Right lobe of liver (tissue), 6 donors: ENCODE measurements at places on chromosomes 6 and 20. TPM values are rescaled to one million over a fixed set of nuclear protein-coding genes. Genes with fewer than 3 reads are reported as not detected.

Gene DAAM2
- total RNA-seq, result 1.6 TPM

Gene BRD2
- total RNA-seq, result 71.7 TPM

Gene NHSL1
- total RNA-seq, result 19.8 TPM

Gene C6orf141
- total RNA-seq, result 1.1 TPM

Gene METTL24
- total RNA-seq, result 0.37 TPM

Gene AGER
- 2.1 TPM for total RNA-seq

Gene SLC17A3
- total RNA-seq, result 22.2 TPM

Gene LGSN
- total RNA-seq, result not detected

Gene POU3F2
- total RNA-seq, result not detected

Gene BCAS1
- total RNA-seq, result 0.07 TPM

Gene LPA
- 194 TPM for total RNA-seq

- no peak overlapping the region for H3K4me3 ChIP-seq
- H3K27me3 ChIP-seq, result no peaks in the 10 kb centered on the region
- H3K36me3 ChIP-seq, result no peaks in the 10 kb centered on the region
Observed at GRCh38 chr6:169795196-169795595, 43.8 kb downstream of the ERMARD start.

DNA sequence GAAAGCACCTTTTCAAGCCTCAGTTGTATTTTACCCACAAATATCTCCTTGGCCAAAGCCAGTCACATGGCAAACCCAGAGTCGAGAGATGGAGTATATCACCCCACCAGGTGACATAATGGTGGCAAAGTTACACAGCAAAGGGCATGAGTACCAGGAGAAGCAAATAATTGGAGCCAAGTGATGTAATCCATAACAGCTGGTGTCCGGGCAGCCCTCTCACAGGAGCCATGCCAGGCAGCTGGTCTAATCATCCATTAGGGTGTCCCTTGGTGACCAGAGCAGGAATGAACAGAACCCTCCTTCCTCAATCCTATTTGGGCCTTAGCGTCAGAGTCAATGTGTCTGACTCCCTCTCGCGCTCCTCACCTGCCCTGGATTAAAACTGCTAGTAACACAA lies 272.1 kb downstream of the LRFN2 start:
- H3K4me1 ChIP-seq, result peaks cover under 1% of the 10 kb centered on the region
- no peak overlapping the region for H3K27ac ChIP-seq
- H3K36me3 ChIP-seq, result no peaks in the 10 kb centered on the region

DNA sequence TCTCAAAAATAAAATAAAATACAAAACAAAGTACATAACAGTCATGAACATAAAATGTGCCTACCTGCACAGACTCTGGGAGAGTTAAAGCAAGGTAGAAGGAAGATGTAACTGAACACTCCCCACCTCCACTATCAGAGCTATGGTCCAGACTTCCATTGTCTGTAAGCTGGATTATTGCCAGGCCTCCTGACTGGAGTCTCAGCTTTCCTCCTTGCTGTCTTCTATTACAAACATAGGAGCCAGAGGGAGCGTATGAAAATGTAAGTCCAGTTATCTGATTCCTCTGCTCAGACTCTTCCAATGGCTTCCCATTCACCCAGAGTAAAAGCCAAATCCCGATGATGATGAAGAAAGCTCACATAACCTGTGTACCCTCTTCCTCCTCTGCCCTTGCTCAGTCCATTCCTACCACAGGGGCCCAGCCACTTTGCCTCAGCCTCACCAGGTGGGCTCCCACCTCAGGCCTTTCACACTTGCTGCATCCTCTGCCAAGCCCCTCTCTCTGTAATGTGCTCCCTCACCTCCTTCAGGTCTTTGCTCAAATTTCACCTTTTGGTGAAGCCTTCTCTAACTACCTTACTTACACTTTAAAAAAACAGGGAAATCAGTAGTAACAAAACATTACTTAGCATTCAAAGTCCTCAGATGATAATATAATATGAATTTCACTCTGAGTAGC lies 194.1 kb downstream of the RIMS1 start:
- no peak for DNase-seq
- H3K27me3 ChIP-seq, result no peaks in the 10 kb centered on the region
- H3K27ac ChIP-seq, result no peak overlapping the region
- H3K36me3 ChIP-seq, result no peaks in the 10 kb centered on the region
- no peak overlapping the region for H3K4me3 ChIP-seq

GRCh38 chr6:127618729-127619128 lies 41.8 kb downstream of the C6orf58 start:
- no peaks in the 10 kb centered on the region for H3K27me3 ChIP-seq
- H3K4me3 ChIP-seq, result no peak overlapping the region
- no peaks in the 10 kb centered on the region for H3K4me1 ChIP-seq

DNA sequence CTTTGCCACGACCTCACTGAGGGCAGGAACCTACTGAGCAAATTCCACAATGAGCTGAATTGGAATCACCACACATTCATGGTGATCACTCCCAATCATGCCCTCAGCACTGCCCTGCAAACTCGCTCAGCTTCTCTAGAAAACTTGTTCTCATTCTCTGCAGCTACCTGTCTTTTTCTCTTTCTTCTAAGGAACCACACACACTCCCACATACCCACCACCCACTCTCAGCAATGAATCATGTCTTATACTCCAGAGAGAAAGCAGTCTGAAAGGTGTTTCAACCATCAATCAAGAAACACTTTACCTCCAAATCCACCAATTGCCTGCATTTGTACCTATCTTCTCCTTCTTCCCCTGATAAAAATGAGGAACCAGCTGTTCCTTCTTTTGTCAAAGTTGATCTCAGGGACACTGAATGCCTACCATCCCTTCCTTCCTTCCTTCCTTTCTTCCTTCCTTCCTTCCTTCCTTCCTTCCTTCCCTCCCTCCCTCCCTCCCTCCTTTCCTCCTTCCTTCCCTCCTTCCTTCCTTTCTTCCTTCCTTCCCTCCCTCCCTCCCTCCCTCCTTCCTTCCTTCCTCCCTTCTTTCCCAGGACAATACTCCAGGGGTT lies 84.6 kb upstream of the SGK1 start:
- no peaks in the 10 kb centered on the region for H3K36me3 ChIP-seq
- no peak for DNase-seq
- no peaks in the 10 kb centered on the region for H3K4me1 ChIP-seq

GRCh38 chr6:155801046-155801445 lies 345.4 kb upstream of the NOX3 start:
- no peaks in the 10 kb centered on the region for H3K4me1 ChIP-seq
- no peak overlapping the region for H3K27ac ChIP-seq
- DNase-seq, result no peak
- no peak overlapping the region for H3K4me3 ChIP-seq
- H3K36me3 ChIP-seq, result no peaks in the 10 kb centered on the region

GRCh38 chr20:60136645-60137401 lies 178.6 kb downstream of the CDH26 start:
- DNase-seq, result no peak
- H3K36me3 ChIP-seq, result no peaks in the 10 kb centered on the region
- H3K27ac ChIP-seq, result no peak overlapping the region

GRCh38 chr6:56314683-56315523 lies 67.5 kb upstream of the COL21A1 start:
- H3K4me1 ChIP-seq, result no peaks in the 10 kb centered on the region
- no peaks in the 10 kb centered on the region for H3K36me3 ChIP-seq
- no peaks in the 10 kb centered on the region for H3K27me3 ChIP-seq
- no peak overlapping the region for H3K27ac ChIP-seq
- H3K4me3 ChIP-seq, result no peak overlapping the region
- DNase-seq, result no peak

- no peaks in the 10 kb centered on the region for H3K4me1 ChIP-seq
- H3K36me3 ChIP-seq, result no peaks in the 10 kb centered on the region
Observed at GRCh38 chr20:61760731-61761130, 304.9 kb downstream of the TAF4 start.

- no peaks in the 10 kb centered on the region for H3K27me3 ChIP-seq
- DNase-seq, result peak; percentile 49
- H3K4me3 ChIP-seq, result no peak overlapping the region
- no peak overlapping the region for H3K27ac ChIP-seq
- no peaks in the 10 kb centered on the region for H3K4me1 ChIP-seq
Observed at GRCh38 chr6:130322673-130323268, 43.0 kb upstream of the TMEM200A start.

- H3K4me3 ChIP-seq, result no peak overlapping the region
- no peaks in the 10 kb centered on the region for H3K27me3 ChIP-seq
- no peaks in the 10 kb centered on the region for H3K4me1 ChIP-seq
- DNase-seq, result peak; percentile 20
- H3K27ac ChIP-seq, result no peak overlapping the region
Observed at GRCh38 chr20:48486065-48486464, 341.7 kb downstream of the PREX1 start.

DNA sequence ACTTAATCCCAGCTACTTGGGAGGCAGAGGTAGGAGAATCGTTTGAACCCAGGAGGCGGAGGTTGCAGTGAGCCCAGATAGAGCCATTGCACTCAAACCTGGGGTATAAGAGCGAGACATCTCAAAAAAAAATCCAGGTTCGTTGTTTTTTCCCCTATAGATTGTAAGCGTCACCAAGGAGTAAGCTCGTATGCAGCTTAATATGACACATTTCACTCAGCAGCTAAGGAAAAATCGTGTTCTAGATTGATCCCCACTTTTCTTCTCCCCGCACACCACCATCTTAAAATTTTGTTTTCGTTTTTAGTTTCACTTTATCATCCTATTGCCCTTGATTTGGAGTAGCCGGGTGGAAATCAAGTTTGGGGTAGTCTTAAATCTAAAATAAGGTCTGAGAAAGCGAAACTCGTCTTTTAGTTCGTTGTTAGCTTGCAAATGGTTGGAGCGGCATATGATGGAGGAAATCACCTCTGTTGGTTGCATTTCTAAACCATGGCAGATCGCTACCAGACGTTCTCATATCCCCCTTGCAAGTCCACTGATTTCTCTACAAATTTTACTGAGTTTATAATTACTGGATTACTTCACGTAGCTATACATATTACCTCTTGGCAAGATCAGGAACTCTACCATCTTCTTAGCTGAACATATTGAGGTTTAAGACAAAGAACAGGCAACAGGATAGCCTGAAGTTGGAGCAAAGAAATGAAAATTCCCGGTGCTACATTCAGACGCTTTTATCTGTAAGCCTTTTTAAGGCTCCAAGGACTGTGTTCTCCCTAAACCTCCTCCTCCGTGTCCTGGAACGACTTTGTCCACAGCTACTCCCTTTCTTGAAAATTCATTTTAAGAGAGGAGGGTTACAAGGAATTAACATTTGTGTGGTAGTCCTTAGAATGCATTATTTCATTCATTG lies 91.1 kb upstream of the BTN3A2 start:
- H3K36me3 ChIP-seq, result no peaks in the 10 kb centered on the region
- H3K4me3 ChIP-seq, result no peak overlapping the region
- no peaks in the 10 kb centered on the region for H3K4me1 ChIP-seq
- peak overlapping the region; percentile 68 for H3K27ac ChIP-seq

DNA sequence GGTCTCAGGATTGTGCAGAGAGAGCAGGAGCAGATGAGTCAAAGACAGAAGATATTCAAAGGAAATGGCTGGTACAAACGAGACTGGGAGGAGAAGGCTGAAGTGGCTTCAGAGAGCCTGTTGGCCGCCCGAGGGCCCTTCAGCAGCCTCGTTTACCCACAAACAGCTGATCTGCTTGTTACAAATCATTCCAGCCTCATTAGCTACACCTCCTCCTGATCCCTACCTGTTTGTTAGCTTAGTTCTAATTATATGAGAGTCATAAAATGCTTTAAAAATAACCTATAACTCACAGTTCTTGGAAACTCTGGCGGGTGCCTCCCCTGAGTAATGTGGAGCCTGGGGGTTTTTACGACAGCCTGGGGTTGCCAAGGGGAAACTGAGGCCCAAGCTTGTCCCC lies 12.6 kb downstream of the GLP1R start:
- H3K36me3 ChIP-seq, result no peaks in the 10 kb centered on the region
- H3K4me3 ChIP-seq, result no peak overlapping the region
- no peak overlapping the region for H3K27ac ChIP-seq
- H3K4me1 ChIP-seq, result no peaks in the 10 kb centered on the region
- no peaks in the 10 kb centered on the region for H3K27me3 ChIP-seq
- no peak for DNase-seq

DNA sequence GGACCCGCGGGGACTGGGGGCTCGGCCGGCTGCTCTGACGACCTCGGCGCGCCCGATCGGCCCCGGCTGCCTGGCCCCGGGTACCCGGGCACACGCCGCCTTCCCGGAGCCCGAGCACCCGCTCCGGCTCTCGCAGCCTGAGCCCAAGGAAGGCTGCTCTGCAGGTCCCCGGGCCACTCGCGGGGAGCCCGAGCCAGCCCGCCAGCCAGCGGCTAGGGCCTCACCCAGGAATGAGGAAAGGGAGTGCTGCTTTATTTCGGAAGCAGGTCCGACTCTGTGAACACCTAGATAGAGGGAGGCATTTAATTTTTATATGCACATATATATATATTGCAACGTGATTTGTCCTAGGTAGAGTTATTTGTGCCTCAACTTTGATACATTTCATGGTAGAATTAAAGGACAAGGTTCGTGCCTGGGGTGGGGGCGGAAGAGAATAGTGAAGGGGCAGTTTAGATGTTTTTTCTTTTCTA lies 15.5 kb downstream of the FOXA2 start:
- no peak overlapping the region for H3K4me3 ChIP-seq
- H3K27me3 ChIP-seq, result no peaks in the 10 kb centered on the region
- no peak for DNase-seq
- H3K27ac ChIP-seq, result peak overlapping the region; percentile 10
- no peaks in the 10 kb centered on the region for H3K36me3 ChIP-seq
- H3K4me1 ChIP-seq, result no peaks in the 10 kb centered on the region

- H3K36me3 ChIP-seq, result no peaks in the 10 kb centered on the region
- H3K4me3 ChIP-seq, result no peak overlapping the region
- H3K27ac ChIP-seq, result no peak overlapping the region
- no peaks in the 10 kb centered on the region for H3K4me1 ChIP-seq
Observed at GRCh38 chr6:41624621-41625380, 13.5 kb upstream of the MDFI start.

- no peak for DNase-seq
- no peak overlapping the region for H3K4me3 ChIP-seq
- H3K27me3 ChIP-seq, result no peaks in the 10 kb centered on the region
- H3K4me1 ChIP-seq, result no peaks in the 10 kb centered on the region
Observed at GRCh38 chr20:3275966-3276679, 37.1 kb upstream of the SLC4A11 start.

DNA sequence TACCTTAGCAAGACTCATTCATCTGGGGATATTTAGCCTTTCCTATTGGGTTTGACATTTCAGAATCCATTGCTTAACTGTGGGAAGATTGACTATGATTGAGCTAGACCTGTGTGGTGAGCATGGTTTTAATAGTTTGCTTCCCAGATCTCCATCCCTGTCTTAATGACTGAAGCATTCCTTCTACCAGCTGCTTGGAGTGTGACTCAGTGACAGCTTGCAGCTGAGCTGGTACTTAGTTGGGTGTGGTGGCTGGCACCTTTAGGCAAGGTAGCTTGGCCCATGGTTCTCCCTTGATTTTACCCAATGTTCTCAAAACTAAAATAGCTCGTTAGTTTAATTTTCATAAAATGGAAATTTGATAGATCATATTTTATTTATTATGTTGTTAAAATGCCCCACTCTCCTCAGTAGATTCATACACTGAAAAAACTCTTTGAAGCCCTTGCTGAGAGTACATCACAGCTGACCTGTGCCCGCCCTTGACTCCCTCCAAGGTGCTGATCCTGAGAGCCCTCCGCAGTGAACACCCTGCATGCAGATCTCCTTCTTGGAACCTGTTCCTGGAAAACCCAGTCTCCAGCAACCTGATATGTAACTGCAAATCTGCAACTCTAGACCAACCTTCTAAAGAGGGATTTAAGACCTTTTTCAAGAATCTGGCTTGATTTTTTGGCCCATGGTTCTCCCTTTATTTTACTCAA lies 19.1 kb downstream of the DOK5 start:
- no peak for DNase-seq
- no peaks in the 10 kb centered on the region for H3K27me3 ChIP-seq
- H3K27ac ChIP-seq, result no peak overlapping the region
- no peak overlapping the region for H3K4me3 ChIP-seq
